Effector memory CD4-positive, alpha-beta T cell (primary cell): ENCODE measurements at places on chromosomes 4 and X.
A peak's percentile ranks its signal among the peaks of the same experiment; 100 is the strongest.

GRCh38 chr4:107117726-107118125 is 81.6 kb upstream of the DKK2 start:
- no peaks in the 10 kb centered on the region for H3K27me3 ChIP-seq
- no peak overlapping the region for H3K4me3 ChIP-seq
- H3K27ac ChIP-seq: no peak overlapping the region
- no peaks in the 10 kb centered on the region for H3K4me1 ChIP-seq
- no peak for DNase-seq

DNA sequence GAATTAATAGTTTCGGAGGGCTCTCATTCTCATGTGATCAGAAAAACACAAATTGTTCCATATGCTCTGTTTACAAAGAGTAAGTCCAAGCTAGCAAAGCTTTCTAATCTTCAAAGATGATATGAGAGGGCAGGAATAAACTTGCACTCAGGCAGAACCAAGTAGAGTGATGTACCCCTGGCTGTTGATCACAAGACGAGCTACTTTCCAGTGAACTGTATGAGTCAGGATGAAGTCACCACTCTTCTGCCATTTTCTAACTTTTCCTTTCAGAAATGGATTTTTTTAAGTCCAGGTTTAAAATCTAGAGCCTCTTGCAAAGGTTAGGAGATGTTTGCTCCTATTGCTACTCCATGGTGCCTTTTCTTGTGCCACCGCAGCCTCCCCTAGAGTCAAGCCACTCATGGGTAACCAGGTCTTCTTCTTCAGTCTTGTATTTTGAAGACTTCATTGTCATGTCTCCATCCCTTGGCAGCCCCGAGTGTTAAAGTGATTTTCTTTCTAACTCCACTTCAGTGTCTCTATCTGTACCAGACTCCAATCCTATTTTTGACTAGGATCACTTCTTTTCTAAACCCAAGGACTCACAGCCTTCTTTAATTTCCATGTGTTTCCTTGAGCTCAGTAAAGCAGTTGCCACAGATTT is 171.9 kb upstream of the GALNT7 start:
- H3K36me3 ChIP-seq: no peaks in the 10 kb centered on the region
- H3K4me3 ChIP-seq: no peak overlapping the region
- peaks cover 3% of the 10 kb centered on the region for H3K27me3 ChIP-seq
- no peak overlapping the region for H3K27ac ChIP-seq

DNA sequence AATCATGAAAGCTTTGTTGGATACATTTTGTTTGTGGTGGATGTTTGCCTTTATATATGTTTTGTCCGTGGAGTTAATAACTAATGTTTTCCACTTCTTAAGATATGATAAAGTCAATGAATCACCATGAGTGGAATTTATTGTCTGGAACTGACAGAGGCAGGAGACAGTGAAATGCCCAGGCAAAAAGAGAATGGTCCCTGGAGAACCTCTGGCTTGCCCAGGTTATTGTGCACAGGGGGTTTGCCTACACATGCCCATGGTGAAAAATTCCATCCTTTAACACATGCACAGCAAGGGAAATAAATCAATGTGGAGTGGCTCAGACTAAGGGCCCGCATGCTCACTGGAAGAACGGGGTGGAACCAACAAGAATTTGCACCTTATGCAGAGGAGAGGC is 964.3 kb upstream of the GRIA3 start:
- H3K36me3 ChIP-seq: no peaks in the 10 kb centered on the region
- no peak overlapping the region for H3K27ac ChIP-seq
- no peaks in the 10 kb centered on the region for H3K27me3 ChIP-seq
- H3K4me3 ChIP-seq: no peak overlapping the region
- no peaks in the 10 kb centered on the region for H3K4me1 ChIP-seq
- DNase-seq: no peak

DNA sequence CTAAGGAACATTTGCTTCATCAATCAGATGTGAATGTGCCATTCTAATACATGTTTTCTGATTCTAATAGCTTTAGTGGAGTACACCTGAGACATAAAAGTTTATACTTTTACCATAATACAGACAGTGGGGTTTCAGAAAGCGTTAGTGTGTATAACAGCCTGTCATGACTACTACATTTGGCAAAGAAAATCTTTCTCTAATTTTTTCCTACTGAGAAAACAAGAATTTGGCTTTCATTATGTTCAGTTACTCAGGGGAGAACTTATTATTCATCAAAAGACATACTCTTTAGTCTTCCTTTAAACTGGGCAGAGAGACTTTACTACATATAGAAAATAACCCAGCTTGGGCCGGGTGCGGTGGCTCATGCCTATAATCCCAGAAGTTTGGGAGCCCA is 104.9 kb downstream of the PCDH18 start:
- no peak overlapping the region for H3K27ac ChIP-seq
- H3K4me3 ChIP-seq: no peak overlapping the region
- no peaks in the 10 kb centered on the region for H3K36me3 ChIP-seq
- no peaks in the 10 kb centered on the region for H3K4me1 ChIP-seq
- H3K27me3 ChIP-seq: no peaks in the 10 kb centered on the region
- no peak for DNase-seq

GRCh38 chr4:1351854-1352566 is 5.0 kb downstream of the UVSSA start:
- peak; percentile 82 for DNase-seq
- peaks cover 15% of the 10 kb centered on the region for H3K4me1 ChIP-seq
- no peak overlapping the region for H3K4me3 ChIP-seq
- H3K36me3 ChIP-seq: peaks cover 35% of the 10 kb centered on the region

- no peaks in the 10 kb centered on the region for H3K36me3 ChIP-seq
- no peaks in the 10 kb centered on the region for H3K4me1 ChIP-seq
- H3K27me3 ChIP-seq: no peaks in the 10 kb centered on the region
- no peak overlapping the region for H3K4me3 ChIP-seq
- no peak for DNase-seq
Observed at GRCh38 chr4:71866212-71866885, 82.5 kb upstream of the GC start.

DNA sequence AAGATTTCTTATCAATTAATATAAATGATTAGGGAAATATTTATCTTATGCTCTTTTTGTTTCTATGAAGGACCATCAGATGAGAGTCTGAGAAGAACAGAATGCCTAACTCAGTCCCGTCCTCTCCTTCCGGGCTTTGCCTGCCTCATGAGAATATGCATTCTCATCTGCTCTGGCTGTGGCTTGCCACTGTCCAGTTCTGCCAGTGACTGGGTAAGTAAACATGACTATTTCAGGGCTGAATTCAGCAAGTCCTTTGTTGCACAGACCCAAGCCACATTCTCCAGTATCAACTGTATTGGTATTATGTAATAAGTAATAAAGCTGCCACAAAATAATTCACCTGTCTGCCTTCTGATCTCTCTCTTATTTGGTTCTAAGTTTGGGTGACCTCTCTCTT is 110.7 kb downstream of the WDFY3 start:
- H3K27me3 ChIP-seq: no peaks in the 10 kb centered on the region
- H3K4me3 ChIP-seq: no peak overlapping the region
- H3K36me3 ChIP-seq: no peaks in the 10 kb centered on the region
- no peak overlapping the region for H3K27ac ChIP-seq
